Sigmoid colon (tissue), 7 donors: ENCODE measurements at places on chromosomes 1 and 21. TPM values are rescaled to one million over a fixed set of nuclear protein-coding genes. Genes with fewer than 3 reads are reported as not detected.
A peak's percentile ranks its signal among the peaks of the same experiment; 100 is the strongest.

- no peak overlapping the region for H3K4me3 ChIP-seq
- peak; percentile 67 for DNase-seq
These were observed 1.1 kb upstream of the TMEM52 start for GRCh38 chr1:1920057-1920607.

GRCh38 chr1:246537441-246537840 lies 28.6 kb downstream of the TFB2M start:
- H3K27ac ChIP-seq: no peak overlapping the region
- no peaks in the 10 kb centered on the region for H3K4me1 ChIP-seq

- peak; percentile 83 for DNase-seq
- H3K27me3 ChIP-seq: no peaks in the 10 kb centered on the region
- peak overlapping the region; percentile 28 for H3K4me3 ChIP-seq
- no peaks in the 10 kb centered on the region for H3K36me3 ChIP-seq
- no peaks in the 10 kb centered on the region for H3K4me1 ChIP-seq
These were observed 65.2 kb downstream of the SIK1 start for GRCh38 chr21:43361493-43362296.

- no peak for DNase-seq
- H3K27me3 ChIP-seq: no peaks in the 10 kb centered on the region
- peaks cover 19% of the 10 kb centered on the region for H3K36me3 ChIP-seq
- H3K4me1 ChIP-seq: no peaks in the 10 kb centered on the region
- no peak overlapping the region for H3K27ac ChIP-seq
- no peak overlapping the region for H3K4me3 ChIP-seq
These were observed 45.5 kb downstream of the VPS13D start for GRCh38 chr1:12275370-12275769.

EPHA10 gene
- 0.33 TPM for total RNA-seq

LYPD8 gene
- total RNA-seq: 1.1 TPM
